ENCODE measurements at places on chromosomes 3 and 15.
A peak's percentile ranks its signal among the peaks of the same experiment; 100 is the strongest.

GRCh38 chr3:37384117-37384516, 209.7 kb upstream of the LRRFIP2 start:
- DNase-seq, result no peak

DNA sequence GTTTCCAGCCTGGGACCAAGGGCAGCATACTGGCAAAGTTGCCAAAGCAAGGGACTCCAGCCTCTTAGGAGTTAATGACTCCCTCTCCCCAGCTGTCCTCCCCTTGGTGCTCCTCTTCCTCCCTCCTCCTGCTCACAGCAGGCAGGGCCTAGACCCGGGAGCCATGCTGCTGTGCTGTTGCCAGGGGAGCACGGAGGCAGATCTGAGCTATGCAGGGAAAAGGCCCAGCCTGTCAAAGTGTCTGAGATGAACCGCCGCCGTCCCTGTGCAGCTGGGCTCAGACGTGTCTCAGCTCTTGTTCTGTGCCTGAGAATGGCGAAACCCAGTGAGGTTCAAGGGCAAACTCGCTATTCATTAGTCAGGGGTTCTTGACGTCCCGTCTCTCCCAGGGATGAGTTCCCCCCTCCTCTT, 60.8 kb upstream of the POLG start:
- no peak for DNase-seq

GRCh38 chr3:190716961-190717360, 145.5 kb downstream of the GMNC start:
- DNase-seq, result no peak

GRCh38 chr3:162489853-162490252, 993.2 kb downstream of the OTOL1 start:
- DNase-seq, result no peak

DNA sequence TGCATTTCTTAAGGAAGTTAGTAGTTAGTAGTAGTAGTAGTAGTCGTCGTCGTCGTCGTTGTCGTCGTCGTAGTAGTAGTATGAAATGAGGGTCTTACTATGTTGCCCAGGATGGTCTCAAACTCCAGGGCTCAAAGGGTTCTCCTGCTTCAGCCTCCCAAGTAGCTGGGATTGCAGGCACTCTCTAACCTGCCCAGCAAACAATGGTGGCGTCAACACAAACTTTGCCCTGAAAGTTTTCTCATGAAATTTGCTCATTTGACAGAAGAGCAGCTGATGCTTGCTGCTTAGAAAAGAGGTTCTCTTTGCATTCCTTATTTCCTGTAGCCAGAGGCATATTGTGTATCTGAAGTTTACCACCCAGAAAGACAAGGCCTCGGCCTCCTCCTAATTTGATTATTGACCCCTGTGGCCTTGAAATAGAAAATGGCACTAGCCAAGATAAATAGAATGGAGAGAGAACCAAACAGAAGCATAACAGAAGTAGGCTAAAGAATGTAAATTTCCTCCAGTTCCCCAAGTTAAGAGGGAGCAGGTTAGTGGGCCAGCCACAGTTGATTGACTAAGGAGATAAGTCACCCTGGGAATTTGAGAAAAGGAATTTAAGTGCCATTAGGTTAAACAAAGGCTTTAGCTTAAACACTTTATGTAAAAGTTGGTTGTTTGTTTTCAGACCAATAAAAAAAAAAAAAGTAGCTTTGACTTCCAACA, 166.2 kb upstream of the ROBO2 start:
- no peak for DNase-seq

DNA sequence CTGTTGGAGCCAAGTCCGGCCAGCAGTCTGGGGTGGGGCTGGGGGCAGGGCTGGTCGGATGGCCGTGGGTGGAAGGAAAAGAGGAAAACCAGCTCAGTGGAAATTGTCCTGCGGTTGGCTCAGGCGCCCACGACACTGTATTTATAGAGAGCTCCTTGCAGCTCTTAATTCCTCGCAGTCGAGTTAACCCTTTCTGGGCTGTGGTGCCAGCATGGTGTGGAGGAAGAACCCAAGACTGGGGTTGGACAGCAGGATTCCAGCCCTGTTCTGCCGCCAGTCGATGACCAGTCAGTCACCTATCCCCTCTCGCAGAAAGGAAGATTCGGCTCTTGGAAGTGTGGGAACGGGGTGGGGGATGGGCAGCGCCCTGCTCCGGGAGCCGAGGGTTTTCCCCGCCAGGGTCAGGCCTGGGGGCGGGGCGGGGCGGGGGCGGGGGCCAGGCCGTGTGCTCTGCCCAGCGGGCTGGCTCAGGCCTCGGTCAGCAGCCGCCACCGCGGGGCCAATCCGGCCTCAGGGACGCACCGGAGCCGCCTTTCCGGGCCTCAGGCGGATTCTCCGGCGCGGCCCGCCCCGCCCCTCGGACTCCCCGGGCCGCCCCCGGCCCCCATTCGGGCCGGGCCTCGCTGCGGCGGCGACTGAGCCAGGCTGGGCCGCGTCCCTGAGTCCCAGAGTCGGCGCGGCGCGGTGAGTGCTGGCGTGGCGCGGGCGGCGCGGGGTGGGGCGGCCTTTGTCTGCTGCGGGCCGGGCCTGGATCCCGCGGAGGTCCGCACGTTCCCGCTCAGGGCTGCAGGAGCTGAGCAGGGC, at the start of gene CD276:
CD276 (plus strand) TSS at position 607 of the 804 bp plus-strand sequence. CDS start 15,257 bp downstream, outside the sequence.
- DNase-seq, result no peak

- DNase-seq, result no peak
Measured at GRCh38 chr15:58401991-58402649, 29.7 kb upstream of the LIPC start.

DNA sequence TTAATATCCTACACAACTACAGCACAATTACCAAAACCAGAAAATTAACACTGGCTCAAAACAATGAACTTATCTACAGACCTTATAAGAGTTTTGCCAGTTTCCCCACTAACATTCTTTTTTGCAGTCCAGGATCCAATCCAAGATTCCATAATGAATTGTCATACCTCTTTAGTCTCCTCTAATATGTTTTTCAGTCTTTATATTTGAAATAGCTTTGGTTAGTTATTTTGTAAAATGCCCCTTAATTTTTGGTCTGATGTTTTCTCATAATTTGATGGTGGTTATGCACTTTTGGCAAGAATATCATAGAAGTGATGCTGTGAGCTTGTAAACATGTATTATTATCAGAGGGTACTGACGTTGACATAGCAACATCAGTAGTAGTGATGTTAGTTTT, 124.3 kb downstream of the ISL2 start:
- DNase-seq, result no peak

DNA sequence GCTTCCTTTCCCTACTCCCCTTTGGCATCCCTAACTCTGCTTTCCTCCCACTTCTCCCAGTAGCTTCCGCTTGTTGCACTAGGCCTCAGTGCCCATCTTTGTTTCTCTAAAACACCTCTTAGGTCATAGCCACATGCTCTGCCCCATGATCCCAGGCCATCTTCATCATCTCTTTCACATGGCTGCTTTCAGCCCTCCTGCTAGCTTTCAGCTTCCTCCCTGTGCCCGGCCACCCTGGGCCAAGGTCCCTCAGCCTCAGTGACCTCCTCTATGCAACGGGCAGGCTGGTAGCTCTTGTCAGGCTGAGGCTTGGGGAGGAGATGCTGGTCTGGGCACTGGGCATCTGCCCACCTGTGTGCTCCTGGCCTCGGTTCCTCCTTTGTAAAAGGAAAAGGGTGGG, 2.3 kb downstream of the PLEKHO2 start:
- no peak for DNase-seq

GRCh38 chr15:78316283-78317083, 17.1 kb upstream of the SKIC8 start:
- DNase-seq, result no peak

GRCh38 chr3:46470831-46471230, 6.1 kb upstream of the LTF start:
- no peak for DNase-seq

DNA sequence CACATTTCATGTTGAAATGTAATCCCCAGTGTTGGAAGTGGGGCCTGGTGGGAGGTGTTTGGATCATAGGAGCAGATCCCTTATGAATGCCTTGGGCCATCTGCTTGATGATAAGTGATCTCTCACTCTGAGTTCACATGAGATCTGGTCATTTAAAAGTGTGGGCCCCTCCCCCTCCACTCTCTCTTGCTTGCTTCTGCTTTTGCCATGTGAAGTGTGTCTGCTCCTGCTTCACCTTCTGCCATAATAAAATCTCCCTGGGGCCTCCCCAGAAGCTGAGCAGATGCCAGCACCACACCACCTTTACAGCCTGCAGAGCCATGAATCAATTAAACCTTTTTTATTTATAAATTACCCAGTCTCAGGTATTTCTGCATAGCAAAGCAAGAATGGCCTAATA, 14.2 kb upstream of the CD200R1L start:
- DNase-seq, result no peak

DNA sequence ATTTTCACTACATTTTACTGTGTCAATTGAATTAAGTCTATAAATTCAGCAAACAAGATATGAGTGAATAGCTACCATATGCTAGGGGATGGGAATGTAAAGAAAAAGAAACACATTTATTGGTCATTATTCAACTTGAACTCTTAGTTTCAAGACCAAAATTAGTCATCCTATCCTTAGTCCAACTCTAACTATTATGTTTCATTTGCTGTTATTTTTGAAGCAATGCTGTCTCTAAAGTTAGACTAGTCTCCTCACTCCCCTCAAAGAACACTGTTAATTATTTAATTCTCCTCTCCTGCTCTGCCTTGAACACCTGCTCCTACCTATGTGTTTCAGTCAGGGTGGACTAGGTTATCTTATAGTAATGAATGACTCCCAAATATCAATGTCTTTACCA, 920.9 kb downstream of the TUSC7 start:
- DNase-seq, result no peak

DNA sequence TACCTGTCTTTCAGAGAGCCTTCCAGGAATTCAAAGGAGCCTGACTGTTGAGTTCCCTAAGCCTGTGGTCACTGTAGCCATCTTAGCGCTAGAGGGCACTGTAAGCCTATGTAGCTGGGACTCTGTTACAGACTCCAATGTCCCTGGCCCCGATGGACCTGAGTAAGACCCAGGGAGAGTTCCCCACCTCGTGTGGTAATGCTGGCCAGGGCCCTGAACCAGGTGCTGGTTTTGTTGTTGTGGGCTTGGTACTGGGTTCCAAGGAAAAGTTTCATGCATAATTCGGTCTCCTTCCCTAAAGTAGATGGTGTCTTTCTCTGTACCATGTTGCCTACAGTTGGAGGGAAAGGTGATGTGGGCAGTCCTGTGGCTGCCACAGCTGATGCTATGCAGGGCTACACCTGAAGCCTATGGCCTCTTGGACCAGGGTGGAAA, 32.4 kb downstream of the CDAN1 start:
- peak; percentile 34 for DNase-seq

GRCh38 chr3:31495971-31496665, 36.6 kb upstream of the STT3B start:
- DNase-seq, result no peak

DNA sequence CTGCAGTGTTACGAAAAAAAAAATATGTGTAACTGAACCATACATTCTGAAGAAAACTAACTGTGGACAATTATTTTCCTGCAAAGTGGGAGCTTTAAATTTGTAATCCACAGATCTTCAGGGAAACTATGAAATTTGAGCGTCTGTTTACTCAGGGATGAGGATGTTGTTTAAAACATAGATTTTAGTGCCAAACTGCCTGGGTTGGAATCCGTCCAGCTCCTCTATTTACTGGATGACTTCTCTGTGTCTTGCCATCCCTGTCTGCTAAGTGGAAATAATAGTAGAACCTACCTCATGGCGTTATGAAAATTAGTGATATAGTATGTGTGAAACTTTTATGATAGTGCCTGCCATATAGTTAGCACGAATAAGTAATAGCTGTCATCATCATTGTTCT, 666.5 kb downstream of the SQOR start:
- DNase-seq, result no peak

- no peak for DNase-seq
Measured at GRCh38 chr15:48500595-48500994, 144.9 kb downstream of the FBN1 start.

- DNase-seq, result no peak
Measured at GRCh38 chr15:75844629-75845335, 1.5 kb downstream of the UBE2Q2 start.

DNA sequence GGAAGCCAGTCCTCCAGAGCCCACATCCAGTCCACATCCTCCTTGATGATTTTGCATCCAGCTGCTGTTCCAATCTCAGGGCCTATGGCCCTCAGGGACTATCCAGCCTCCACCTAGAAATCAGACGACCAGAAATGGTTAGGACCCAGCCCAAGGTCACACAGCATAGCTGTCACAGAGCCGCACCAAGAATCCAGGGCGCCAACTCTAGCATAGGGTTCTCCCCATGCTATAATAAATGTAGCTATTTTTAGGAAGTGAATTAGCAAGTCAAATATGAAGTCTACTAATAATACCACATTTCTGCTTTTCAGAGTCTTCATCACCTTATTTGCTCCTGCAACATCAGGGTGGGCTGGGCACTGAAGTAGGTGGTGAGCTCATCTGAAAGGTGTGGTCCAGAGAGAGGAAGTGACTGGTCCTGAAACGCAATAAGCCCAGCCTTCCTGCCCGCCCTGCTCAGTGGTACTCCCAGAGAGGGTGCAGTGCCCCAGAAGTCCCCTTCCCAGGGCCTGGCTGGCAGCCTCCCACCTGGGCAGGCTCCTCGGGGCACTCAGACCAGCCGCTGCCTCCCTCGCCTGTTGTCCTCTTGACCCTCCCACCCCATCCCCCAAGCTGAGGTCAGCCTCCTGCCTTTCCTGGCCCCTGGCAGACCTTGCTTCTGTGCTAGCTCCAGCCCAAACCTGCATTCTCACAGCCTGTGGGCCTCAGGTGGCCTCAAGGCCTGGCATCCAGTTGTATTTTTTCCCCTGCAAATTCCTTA, 17.6 kb upstream of the CYP11A1 start:
- DNase-seq, result no peak

DNA sequence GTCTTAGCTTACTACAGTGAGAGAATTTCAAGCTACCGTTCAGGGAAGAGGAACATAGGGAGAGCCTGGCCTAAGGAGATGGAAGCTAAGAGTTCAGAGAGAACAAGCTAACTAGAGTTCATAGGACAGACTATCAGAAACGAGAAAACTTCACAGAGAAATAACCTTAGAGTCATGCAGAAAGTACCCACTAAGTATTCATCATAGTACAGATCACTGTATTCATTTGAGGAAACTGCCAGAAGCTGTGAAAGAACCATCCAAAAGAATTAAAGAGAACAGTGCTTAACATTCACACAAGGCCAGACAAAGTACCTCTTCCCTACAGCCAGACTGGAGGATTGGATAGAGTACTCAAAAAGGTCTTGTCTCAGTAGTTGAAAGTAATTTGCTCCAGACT, 15.2 kb upstream of the GBE1 start:
- no peak for DNase-seq

- DNase-seq, result no peak
Measured at GRCh38 chr15:99481113-99481950, 84.5 kb upstream of the MEF2A start.

All from stimulated activated CD4-positive, alpha-beta T cell treated with anti-CD3 and anti-CD28 coated beads, Interleukin-1b, Interleukin-23, amount 100 ng/mL, for 24 hours (primary cell).